Peyer's patch (tissue), 4 donors: ENCODE measurements at places on chromosomes 1 and 21.

- DNase-seq: no peak
Measured at GRCh38 chr1:9294405-9294773, 1.7 kb downstream of the SPSB1 start.

GRCh38 chr1:4614371-4615137 is 39.9 kb upstream of the AJAP1 start:
- DNase-seq: no peak

GRCh38 chr1:205571747-205572146 is 60.1 kb downstream of the ELK4 start:
- DNase-seq: no peak

GRCh38 chr1:33155877-33156538 is 25.8 kb downstream of the TRIM62 start:
- no peak for DNase-seq

GRCh38 chr1:19676438-19676922 is 11.8 kb downstream of the HTR6 start:
- no peak for DNase-seq

- no peak for DNase-seq
Measured at GRCh38 chr1:98331243-98331642, 330.3 kb upstream of the SNX7 start.

GRCh38 chr1:248585266-248585665 is 10.7 kb upstream of the OR2T34 start:
- no peak for DNase-seq

DNA sequence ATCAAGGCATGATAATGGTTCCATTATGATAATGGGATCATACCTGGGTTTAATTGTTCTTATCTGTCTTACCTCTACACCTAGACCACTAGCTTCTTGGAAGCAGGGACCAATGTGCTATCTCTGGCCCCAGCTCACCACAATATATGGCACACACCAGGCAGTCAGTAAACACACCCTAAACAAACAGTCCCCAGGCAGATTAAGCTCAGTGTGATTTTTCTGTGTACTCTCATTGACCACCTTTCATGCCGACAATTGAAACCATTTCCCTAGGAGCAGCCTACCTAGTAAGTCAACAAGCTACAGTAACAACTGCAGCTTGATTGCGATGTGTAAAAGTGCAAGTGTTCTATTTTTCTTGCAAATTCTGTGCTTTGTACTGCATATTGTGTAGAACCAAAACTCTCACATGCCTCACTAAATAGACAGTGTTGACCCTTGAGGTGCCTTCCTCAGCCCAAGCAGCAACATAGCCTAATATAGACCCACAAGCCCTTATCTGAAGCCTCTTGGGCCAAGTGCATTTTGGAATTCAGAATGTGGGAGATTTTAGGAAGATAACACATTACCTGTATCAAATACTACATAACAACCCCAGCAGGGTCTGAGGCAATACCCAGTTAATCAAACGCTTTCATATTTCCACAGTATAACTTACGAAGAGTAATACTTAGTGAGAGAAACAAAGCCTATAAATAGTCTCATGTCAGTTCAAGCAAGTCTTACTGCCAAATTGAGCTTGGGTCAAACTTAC is 32.0 kb downstream of the INPP5B start:
- DNase-seq: no peak

GRCh38 chr1:214386747-214387146 is 105.8 kb downstream of the SMYD2 start:
- no peak for DNase-seq

DNA sequence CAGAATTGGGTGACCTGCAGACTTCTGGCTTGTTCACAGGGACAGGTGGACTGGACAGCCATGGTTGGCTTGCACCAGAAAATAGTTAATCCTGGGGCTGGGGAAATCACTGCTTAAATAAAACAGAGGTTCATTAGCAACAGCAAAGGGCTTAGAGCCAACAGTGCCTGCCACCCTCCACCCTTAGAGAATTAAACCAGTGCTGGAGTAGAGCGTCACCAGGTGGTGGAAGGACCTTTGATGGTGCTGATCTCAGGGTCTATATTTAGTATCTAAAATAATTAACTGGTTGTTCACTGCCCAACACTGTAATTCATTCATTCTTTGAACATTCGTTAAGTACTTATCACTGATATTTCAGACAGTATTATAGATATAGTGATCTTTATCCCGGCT is 34.7 kb upstream of the PDE9A start:
- peak; percentile 14 for DNase-seq

DNA sequence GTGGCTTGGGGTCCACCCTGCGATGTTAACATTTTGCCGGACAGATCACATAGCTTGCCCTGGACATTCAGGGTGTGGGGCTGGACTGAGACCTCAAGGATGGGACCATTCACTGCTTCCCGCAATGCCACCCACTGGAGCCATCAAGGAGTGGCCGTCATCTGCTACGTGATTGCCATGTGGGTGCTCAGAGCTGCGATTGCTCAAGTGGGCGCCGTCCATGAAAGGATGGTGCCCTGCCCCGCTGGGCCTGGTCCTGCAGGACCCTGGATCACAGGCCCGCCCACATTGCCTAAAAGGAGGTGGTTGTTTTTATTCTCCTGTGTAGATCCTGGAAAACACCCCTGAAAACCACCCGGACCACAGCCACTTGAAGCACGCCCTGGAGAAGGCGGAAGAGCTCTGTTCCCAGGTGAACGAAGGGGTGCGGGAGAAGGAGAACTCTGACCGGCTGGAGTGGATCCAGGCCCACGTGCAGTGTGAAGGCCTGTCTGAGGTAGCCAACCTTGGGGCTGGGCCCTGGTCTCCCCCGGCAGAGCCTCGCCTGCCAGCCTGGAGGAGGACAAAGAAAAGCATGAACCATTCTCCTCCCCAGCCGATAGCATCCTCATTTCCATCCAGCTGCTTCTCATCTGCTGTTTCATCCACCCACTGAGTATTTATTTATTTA is 40.4 kb downstream of the ATP5PO start:
- no peak for DNase-seq

DNA sequence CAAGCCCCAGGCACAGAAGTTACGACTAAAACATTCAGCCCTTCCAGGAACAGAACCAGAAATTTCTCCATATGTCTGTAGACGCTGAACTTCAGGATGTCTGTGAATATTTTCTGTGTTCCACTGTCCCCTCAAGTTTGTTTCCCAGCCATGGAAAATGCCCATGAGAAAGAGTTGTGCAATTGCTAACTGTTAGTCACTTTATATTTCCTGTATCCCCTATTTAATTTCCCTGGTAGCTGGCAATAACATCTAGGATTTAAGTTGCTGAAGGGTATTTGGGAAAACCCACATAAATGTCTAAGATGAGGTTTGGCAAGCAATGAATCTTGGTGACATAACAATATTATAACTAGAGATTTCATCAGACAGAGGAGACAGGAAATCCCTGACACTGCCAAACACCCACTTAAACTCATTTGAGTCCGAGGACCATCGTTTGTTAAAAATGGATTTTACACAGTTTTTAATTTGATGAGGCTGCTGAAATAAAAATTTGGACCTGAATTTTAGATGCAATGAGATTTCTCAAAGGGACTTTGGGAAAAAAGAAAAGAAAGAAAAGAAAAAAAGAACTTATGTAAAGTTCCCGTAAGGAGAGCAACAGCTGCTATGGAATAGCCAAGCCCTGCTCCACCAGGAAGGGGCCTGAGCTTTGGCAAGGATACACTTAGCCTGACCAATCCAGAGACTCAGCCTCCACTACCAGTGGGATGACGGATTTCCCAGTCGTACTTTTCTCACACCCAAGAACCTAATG is 21.8 kb upstream of the ERRFI1 start:
- DNase-seq: no peak

DNA sequence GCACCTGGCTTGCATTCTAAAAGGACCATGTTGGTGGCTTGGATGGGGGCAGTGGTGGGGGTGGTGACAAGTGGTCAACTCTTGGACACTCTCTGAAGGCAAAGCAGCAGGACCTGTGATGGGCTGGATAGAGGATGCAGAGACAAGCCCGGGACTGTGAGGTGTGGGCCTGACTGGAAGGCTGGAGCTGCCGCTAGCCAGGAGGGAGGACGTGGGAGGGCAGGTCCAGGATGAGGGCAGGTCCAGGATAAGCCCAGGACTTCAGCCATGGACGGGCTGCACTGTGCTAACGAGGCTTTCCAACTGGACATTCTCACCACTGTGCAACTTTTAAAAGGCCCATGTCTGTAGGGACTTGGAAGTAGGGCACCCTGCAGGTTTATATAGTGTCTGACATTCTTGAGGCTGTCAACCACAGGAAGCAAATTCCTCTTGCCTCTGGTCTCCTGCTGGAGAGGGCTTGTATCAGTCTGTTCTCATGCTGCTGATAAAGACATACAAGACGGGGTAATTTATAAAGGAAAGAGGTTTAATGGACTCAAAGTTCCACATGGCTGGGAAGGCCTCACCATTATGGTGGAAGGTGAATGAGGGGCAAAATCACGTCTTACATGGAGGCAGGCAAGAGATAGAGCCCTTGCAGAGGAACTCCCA is 8.3 kb upstream of the C1orf167 start:
- DNase-seq: no peak

- no peak for DNase-seq
Measured at GRCh38 chr1:121483961-121484424, 299.2 kb downstream of the SRGAP2C start.

- peak; percentile 54 for DNase-seq
Measured at GRCh38 chr1:119790451-119791198, 20.6 kb downstream of the REG4 start.

GRCh38 chr1:223233410-223234169 is 90.5 kb upstream of the TLR5 start:
- DNase-seq: no peak

GRCh38 chr1:183808296-183809027 is 3.5 kb downstream of the RGL1 start:
- no peak for DNase-seq

DNA sequence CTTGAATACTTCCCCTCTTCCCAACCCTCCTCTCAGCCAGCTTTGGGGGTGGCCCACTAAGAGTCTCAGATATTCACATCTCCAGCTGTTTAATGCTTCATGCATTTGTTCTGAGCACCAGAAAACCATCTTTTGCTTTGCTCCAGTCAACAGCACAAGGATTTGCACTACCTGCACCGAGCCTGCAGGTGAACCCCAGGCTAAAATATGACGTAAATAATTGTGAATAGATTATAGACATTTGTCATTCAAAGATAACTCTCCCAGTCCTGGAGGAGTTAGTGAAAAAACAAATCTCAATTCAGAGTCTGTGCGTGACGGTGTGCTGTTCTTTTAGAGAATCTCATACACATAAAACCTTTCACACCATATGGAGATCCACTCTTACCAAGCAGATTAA is 7.4 kb downstream of the CD247 start:
- DNase-seq: no peak

DNA sequence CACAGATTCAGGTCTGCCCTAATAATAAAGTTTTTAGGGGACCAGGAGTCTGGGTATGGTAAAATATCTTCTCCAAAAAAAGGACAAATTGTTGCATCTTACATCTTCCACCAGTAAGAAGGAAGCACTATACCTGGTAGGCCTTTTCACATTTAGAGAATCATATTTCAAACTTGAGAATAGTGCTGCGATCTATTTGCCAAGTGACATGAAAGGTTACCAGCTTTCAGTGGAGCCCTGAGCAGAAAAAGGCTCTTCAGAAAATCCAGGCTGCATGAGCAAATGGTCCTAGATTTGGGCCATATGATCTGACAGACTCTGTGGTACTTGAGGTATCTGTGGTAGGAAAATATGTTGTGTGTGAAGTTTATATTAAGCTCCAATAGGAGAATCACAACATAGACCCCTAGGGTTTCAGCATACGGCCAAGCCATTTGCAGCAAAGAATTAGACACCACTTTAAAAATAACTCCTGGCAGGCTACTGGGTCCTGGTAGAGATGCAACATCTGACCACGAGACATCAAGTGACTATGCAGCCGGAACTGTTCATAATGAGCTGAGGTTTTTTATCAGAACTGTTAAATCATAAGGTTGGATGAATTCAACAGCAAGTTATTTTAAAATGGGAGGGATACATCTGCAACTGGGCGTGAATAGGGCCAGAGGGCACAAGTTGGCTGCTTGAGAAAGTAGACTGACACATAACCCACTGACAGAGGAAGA is 38.6 kb upstream of the CCDC190 start:
- no peak for DNase-seq

GRCh38 chr1:159090286-159091179 is 14.0 kb upstream of the AIM2 start:
- DNase-seq: no peak

DNA sequence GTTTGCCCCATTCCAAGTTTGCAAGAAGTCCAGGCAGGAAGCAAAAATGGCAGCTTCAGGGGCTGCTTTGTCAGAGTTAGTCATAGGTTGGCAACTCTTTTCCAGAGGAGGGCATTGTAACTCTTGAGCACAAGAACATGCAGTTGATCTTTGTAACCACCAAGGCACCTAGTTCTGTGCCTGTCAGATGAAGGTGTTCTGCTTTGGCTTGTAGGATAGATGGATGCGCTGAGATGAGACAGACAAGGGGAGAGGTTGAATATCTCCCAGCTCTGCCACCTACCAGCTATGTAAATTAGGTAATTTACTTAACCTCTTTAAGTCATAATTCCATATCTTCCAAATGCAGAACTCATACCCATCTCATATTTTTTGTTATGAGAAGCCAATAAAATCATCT is 89.3 kb downstream of the ZNF648 start:
- DNase-seq: no peak

DNA sequence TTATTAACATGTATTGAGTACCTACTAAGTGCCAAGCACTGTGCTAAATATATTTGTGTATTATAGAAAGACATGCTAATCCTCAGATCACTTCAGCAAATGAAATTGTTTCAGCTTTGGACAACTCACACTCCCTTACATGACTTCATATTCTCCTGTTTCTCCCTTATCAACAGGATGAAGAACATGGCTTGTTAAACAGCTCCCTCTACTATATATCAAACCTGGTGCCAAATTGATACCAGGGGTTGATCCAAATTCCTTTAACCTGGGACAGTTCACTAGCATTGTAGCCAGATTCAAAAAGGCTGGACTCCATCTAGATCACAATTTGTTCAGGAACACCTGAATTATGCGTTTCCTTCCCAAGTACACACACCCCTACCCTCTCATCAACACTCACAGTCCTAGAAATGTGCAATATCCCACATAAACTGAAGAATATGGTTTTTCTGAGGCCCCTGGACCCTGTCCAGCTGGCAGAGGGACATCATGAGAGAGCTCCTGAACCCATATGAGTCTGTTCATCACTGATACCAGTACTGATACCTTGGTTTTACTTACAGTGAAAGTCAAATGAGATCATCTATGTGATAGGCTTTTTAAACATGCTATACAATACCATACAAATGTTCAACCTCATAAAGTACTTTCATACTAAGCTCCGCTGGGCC is 47.0 kb upstream of the PALMD start:
- no peak for DNase-seq
